Fibroblast of lung (primary cell): ENCODE measurements at places on chromosomes 4 and X. TPM values are rescaled to one million over a fixed set of nuclear protein-coding genes. Genes with fewer than 3 reads are reported as not detected.

Gene DCHS2
- under 0.01 TPM in 1 of 2 replicates, not detected in the other for total RNA-seq

Gene ZNF732
- total RNA-seq: 0.26 and 0.33 TPM in 2 replicates

Gene SHISA3
- 0.26 and 0.33 TPM in 2 replicates for total RNA-seq

Gene GPR34
- not detected in 2 replicates for total RNA-seq

- peak; percentile 77 for DNase-seq
- H3K4me1 ChIP-seq: no peaks in the 10 kb centered on the region
- H3K27me3 ChIP-seq: no peaks in the 10 kb centered on the region
Observed at GRCh38 chrX:46710425-46710824, 48.5 kb downstream of the SLC9A7 start.

DNA sequence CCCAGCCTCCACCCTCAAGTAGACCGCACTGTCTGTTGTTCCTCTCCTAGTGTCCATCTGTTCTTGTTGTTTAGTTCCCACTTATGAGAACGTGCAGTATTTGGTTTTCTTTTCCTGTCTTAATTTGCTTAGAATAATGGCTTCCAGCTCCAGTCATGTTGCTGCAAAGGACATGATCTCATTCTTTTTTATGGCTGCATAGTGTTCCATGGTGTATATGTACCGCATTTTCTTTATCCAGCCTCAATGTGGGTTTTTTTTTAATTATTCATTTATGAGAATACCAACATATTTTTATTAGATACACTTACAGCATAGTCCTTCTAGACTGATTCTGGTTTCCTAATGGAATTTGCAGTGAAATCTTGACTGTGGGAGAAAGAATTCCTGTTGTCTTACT, 1.3 kb downstream of the VMA21 start:
- H3K36me3 ChIP-seq: no peaks in the 10 kb centered on the region
- H3K4me3 ChIP-seq: no peak overlapping the region
- H3K27me3 ChIP-seq: no peaks in the 10 kb centered on the region
- H3K27ac ChIP-seq: no peak overlapping the region
- peaks cover 3% of the 10 kb centered on the region for H3K4me1 ChIP-seq

DNA sequence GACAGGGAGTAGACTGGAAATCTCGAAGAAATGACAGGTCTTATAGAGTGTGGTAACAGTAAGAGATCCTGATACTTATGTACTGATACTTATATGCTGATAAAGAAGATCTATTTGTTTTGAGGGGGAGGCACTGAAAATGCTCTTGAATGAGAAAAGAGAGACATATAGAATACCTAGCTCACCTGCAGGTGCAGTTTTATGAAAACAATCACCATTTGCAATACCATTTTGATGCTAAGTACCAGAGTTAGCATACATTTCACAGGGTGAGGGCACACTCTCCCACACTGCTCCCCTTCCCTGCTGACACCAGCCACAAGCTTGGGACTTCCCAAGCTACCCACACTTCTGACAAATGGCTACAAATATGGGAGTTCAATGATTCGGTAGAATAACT, 1490.1 kb upstream of the IGFBP7 start:
- H3K4me3 ChIP-seq: no peak overlapping the region
- no peak for DNase-seq
- H3K27me3 ChIP-seq: no peaks in the 10 kb centered on the region
- no peaks in the 10 kb centered on the region for H3K4me1 ChIP-seq

- DNase-seq: no peak
- H3K4me1 ChIP-seq: no peaks in the 10 kb centered on the region
- no peak overlapping the region for H3K27ac ChIP-seq
- no peak overlapping the region for H3K4me3 ChIP-seq
Observed at GRCh38 chr4:6172093-6172926, 28.0 kb downstream of the JAKMIP1 start.

- no peak for DNase-seq
- H3K4me1 ChIP-seq: peaks cover under 1% of the 10 kb centered on the region
- H3K4me3 ChIP-seq: peak overlapping the region; percentile 23
- no peak overlapping the region for H3K27ac ChIP-seq
Observed at GRCh38 chrX:40158036-40158706, 60.4 kb upstream of the BCOR start.

DNA sequence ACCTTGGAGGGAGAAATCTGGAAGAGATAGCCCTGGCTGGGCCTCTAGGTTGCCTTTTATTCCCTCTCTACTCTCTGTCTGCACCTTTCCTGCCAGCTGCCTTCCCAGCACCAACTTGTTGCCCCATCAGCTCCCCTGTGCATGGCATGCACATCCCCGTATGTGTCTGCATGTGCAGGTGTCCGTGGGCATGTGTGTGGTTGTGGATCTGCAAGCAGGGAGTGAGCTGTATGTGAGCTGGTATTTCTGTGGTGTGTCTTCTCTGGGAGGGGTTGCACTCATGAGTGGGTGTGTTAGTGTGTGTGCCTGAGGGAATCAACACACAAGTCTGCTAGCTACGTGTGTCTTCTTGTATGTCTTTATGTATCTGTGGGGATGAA, 9.9 kb downstream of the L1CAM start:
- DNase-seq: no peak
- H3K27me3 ChIP-seq: peaks cover under 1% of the 10 kb centered on the region
- no peaks in the 10 kb centered on the region for H3K36me3 ChIP-seq
- no peak overlapping the region for H3K27ac ChIP-seq
- no peaks in the 10 kb centered on the region for H3K4me1 ChIP-seq

DNA sequence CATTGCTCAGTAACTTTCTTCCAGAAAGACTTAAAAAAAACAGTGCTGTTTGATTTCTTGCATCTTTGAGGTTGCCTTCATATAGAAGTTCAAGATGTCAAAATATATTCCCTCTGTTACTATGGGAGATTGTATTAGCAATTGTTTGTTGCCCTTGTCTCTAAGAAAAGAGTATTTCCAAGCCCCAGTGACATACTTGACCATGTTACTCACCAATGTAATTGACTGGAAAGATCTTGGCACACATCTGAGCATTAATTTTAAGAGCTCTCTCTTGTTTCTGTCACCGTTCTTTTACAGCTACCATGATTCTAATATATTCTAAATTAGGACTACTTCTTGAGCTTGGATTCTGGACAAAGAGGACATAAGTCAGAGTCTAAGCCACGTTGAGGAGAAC, 902.7 kb upstream of the EPHA5 start:
- no peak overlapping the region for H3K27ac ChIP-seq
- no peaks in the 10 kb centered on the region for H3K4me1 ChIP-seq
- DNase-seq: peak; percentile 58
- no peaks in the 10 kb centered on the region for H3K36me3 ChIP-seq
- H3K4me3 ChIP-seq: no peak overlapping the region

DNA sequence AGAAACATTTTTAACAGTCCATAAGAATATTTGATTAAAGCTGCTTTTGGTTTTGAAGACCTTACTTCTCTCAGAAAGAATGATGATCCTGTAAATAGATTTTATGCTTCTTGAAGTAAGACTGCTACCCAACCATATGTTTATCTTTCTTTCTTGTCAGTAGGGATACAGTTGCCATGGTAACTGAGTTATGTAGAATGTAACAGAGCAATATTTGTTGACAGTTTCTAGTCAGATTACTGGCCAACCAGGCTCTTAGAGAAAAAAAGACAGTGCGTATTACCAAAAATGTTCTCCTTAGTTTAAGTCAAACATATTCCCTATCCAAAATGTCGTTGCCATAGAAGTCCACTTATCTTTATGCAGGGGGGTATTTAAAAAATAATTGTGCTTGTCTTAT, 456.8 kb downstream of the PRR32 start:
- H3K27me3 ChIP-seq: no peaks in the 10 kb centered on the region
- H3K4me3 ChIP-seq: no peak overlapping the region
- no peak overlapping the region for H3K27ac ChIP-seq

GRCh38 chr4:120526033-120526432, 396.5 kb downstream of the PRDM5 start:
- H3K36me3 ChIP-seq: no peaks in the 10 kb centered on the region
- H3K27me3 ChIP-seq: no peaks in the 10 kb centered on the region
- no peak overlapping the region for H3K27ac ChIP-seq
- no peaks in the 10 kb centered on the region for H3K4me1 ChIP-seq
- DNase-seq: no peak

DNA sequence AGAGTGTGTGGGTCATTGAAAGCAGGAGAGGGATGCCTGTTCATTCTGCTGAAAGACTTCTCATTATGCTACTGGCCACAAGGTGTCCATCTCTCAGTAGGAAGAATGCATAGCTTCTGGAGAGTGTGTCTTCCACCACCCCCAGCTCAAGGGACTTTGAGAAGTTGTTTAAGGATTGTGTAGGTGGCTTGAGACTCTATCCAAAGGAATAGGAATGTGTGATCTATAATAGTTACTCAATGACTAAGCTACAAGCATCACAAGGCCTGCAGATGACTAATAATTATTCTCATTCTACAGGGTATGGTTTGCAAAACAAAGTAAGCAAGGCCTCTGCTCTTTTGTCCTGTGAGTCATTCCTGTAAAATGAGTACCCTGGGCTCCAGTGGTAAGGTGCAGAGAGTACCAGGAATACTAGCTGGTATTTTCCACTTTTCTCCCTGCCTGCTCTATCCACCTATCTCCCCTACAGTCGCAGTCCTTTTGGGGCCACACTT, 279.8 kb upstream of the BOD1L1 start:
- peak; percentile 97 for DNase-seq
- H3K27ac ChIP-seq: peak overlapping the region; percentile 79
- H3K36me3 ChIP-seq: no peaks in the 10 kb centered on the region
- H3K4me1 ChIP-seq: peaks cover 25% of the 10 kb centered on the region
- H3K27me3 ChIP-seq: no peaks in the 10 kb centered on the region
